ENCODE measurements at places on chromosomes 3 and 15. TPM values are rescaled to one million over a fixed set of nuclear protein-coding genes. Genes with fewer than 3 reads are reported as not detected.

The PCLAF gene
- not detected for total RNA-seq

The MST1R gene
- total RNA-seq: 0.40 TPM

DNA sequence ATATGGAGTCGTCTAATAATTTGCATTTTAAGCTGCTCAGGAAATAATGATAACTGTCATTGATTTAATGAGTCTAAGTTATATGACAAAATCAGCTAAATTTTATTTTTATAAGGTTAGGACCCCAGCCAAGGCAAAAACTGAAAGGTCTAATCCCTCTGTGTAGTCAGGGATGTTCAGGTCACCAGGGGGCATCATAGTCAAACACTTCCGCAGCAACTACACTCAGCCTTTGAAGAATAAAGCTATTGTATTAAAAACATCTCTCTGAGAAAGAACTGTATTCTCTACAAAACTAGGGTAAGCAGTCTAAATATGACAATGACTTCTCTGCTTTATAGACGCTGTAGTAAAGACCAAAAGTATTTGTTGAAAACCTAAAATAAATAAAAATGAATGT is 15.0 kb downstream of the INTS14 start:
- H3K4me3 ChIP-seq: no peak overlapping the region
- H3K27me3 ChIP-seq: no peaks in the 10 kb centered on the region
- DNase-seq: no peak
- no peak overlapping the region for H3K27ac ChIP-seq
- H3K36me3 ChIP-seq: no peaks in the 10 kb centered on the region

DNA sequence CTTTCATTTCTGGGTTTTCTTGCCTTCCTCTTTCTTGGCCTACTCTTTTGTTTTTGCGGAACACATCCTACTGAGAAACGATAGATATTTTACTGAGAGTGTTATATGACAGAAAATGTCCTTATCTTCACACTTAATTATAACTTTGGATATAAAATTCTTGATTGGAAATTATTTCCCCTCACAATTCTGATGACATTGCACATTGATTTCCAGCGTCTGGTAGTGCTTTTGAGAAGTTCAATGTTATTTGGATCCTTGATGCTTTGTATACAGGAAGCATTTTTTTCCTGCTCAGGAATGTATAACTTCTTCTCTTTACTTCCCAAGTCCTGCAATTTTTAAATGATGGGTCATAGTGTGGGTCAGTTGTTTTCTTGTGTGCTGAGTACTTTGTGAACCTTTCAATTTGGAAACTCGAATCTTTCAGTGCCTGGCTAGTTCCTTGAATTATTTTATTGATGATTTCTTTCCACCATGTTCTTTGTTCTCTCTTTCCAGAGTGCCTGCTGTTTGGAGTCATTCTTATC is 183.9 kb downstream of the PDCD6IP start:
- no peaks in the 10 kb centered on the region for H3K36me3 ChIP-seq
- H3K4me1 ChIP-seq: no peaks in the 10 kb centered on the region
- no peak overlapping the region for H3K4me3 ChIP-seq
- H3K27me3 ChIP-seq: no peaks in the 10 kb centered on the region
- DNase-seq: no peak

DNA sequence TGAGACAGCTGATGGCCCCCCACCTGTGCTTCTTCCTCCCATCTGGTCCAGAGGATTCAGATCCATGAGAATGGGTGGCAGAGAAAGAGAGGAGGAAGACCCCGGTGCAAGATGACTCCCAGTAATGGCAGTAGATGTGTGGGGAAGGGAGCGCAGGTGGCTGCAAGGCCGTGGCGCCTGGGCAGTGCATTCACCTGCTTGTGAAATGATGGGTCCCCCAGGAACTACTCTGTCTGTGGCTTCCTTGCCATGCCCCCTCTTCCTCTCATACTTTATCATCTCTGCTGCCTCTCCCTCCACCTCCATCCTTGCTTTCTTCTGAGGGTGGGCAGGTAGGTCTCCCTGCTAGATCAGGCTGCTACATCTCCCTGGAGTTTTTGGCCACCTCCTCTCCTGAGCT is 23.3 kb downstream of the ZNF710 start:
- no peaks in the 10 kb centered on the region for H3K36me3 ChIP-seq
- DNase-seq: no peak
- H3K4me3 ChIP-seq: no peak overlapping the region

GRCh38 chr3:21778715-21779114 is 27.7 kb upstream of the ZNF385D start:
- H3K27me3 ChIP-seq: no peaks in the 10 kb centered on the region
- no peak for DNase-seq
- no peaks in the 10 kb centered on the region for H3K36me3 ChIP-seq
- peaks cover 18% of the 10 kb centered on the region for H3K4me1 ChIP-seq

- peaks cover 2% of the 10 kb centered on the region for H3K27me3 ChIP-seq
- no peaks in the 10 kb centered on the region for H3K36me3 ChIP-seq
- no peak for DNase-seq
- H3K4me1 ChIP-seq: no peaks in the 10 kb centered on the region
- no peak overlapping the region for H3K27ac ChIP-seq
These were observed 41.1 kb upstream of the SEC61A1 start for GRCh38 chr3:128011140-128011539.

- DNase-seq: no peak
- peaks cover 50% of the 10 kb centered on the region for H3K27me3 ChIP-seq
- H3K36me3 ChIP-seq: no peaks in the 10 kb centered on the region
- no peak overlapping the region for H3K27ac ChIP-seq
- H3K4me1 ChIP-seq: peaks cover 9% of the 10 kb centered on the region
- peak overlapping the region; percentile 79 for H3K4me3 ChIP-seq
These were observed 16.5 kb upstream of the LAMP3 start for GRCh38 chr3:183178833-183179549.
